Activated CD8-positive, alpha-beta T cell treated with anti-CD3 and anti-CD28 coated beads, Interleukin-2, amount 10 ng/mL, durations not matched to agents 7 days and 5 days (primary cell): ENCODE measurements at places on chromosomes 7 and 10.

DNA sequence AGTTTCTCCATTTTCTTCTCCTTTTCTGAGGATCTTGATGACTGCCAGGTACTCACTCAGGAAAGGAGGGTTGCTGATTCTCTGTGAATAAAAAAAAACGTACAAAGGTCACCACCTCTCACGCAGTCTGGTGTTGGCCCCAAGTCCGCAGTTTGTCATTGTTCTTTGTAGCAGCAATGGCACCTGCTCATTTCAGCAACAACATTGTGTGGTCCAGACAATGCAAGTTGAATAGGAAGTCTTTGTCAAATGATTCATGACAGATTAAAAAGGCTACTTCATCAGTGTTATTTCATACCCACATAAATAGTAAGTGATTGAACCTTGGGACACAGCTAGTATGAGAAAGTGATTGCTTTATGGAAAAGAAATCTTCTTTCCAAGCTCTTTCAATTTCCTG is 653.5 kb upstream of the MGMT start:
- DNase-seq = no peak

GRCh38 chr7:133059263-133059662 is 22.6 kb downstream of the CHCHD3 start:
- DNase-seq = no peak

DNA sequence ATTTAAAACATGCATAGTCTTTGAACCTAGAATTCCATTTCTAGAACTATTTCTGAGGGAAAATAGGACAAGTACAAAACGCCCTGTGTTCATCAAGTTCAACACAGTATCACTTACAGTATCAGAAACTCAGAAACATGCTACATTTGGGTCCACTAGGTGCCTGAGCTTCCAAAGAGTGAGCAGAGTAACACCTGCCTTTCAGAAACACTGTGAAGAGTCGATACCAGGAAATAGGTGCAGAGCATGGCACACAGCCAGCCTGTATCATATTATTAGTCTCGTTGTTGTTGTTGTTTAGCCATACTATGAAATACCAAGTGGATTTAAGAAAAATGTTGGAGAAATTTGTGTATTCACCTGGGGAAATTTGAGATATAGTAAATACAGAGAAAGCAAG is 392.1 kb upstream of the MGMT start:
- DNase-seq = peak; percentile 8

DNA sequence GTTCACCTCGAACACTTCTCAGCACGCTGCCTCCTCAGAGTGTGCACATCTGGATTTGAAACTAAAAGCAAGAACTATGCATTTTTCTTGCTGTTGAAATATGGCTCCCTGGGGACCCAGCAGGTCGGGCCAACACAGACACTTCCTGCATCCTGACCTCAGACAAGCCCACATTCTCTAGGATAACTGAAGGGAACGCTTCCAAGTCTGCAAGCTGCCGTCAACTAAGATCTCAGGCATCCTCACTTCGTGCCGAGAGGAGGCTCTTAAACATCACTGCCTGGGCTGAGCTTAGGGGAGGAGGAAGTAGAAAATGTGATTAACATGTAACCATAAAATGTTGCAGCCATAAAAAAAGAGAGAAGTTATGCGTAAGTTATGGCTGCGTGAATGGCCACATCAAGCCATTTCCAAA is 65.5 kb downstream of the PYROXD2 start:
- DNase-seq = no peak

GRCh38 chr10:79049931-79050895 is 18.6 kb upstream of the ZMIZ1 start:
- no peak for DNase-seq

- no peak for DNase-seq
Observed at GRCh38 chr7:23514755-23515154, 17.0 kb downstream of the TRA2A start.

DNA sequence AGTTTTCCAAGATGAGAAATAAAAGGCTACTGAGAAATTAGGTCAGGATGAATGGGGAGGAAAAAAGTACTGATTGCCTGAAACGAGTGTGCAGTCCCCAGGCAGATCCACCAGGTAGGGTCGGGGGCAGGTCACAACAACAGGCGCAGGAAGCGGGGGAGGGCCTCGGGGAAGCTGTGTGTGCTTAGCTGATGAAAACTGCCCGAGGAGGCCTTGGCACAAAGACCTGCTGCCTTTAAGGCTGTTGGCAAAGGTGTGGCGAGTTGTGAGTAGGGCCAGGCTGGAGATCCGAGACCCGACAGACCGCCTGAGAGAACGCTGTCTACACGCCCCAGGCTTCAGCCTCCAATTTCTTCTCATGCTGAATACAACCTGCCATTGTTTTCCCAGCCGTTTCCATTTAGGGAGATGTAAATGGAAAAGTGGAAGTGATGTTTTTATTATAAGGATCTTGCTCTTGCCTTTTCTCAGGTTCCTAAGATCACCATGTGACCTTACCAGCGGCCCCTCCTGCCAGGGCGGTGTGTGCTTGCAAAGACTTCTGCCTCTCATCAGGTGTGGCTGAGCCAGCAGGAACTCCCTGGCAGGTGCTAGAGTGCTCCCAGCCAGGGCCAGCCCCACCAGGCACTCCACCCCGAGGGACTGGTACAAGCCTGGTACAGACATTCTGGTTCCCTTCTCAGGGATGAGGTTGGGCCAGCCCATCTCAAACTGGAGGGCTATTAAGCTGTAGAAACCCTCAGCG is 60.8 kb downstream of the DLG5 start:
- DNase-seq = no peak

- no peak for DNase-seq
Observed at GRCh38 chr10:110006358-110007160, 1.2 kb upstream of the ADD3 start.
